ENCODE measurements at places on chromosomes 2 and 18. TPM values are rescaled to one million over a fixed set of nuclear protein-coding genes. Genes with fewer than 3 reads are reported as not detected.

GRCh38 chr2:176395273-176395854, 126.1 kb downstream of the MTX2 start:
- no peak for DNase-seq

ZAP70 gene
- total RNA-seq = 12.6 TPM

CREG2 gene
- 0.26 TPM for total RNA-seq

DNA sequence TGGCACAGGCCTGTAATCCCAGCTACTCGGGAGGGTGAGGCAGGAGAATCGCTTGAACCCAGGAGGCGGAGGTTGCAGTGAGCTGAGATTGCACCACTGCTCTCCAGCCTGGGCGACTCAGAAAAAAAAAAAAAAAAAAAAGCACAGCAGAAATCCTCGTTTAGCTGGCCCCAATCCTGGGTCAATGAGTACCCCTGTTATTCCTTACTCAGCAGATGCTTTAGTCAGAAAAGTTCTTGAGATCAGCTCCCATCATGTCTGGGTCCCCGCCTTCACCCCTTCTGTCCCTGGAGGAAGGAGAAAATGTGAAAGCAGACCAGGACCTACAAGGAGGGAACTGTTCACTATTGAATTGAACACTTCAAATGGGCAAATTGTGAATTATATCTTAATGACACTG, 16.4 kb upstream of the KCNG3 start:
- no peak for DNase-seq

PLEKHH2 gene
- 20.5 TPM for total RNA-seq

- no peak for DNase-seq
Observed at GRCh38 chr18:51069885-51070284, 39.9 kb downstream of the SMAD4 start.

- DNase-seq = no peak
Observed at GRCh38 chr18:33960417-33960816, 264.3 kb downstream of the NOL4 start.

KIF1A gene
- 1.6 TPM for total RNA-seq

- DNase-seq = no peak
Observed at GRCh38 chr2:182584462-182584861, 131.6 kb upstream of the DNAJC10 start.

FAP gene
- total RNA-seq = 1.8 TPM

DTNA gene
- total RNA-seq = 53.4 TPM

IL36B gene
- not detected for total RNA-seq

- no peak for DNase-seq
Observed at GRCh38 chr2:186645999-186646398, 47.9 kb upstream of the FAM171B start.

DCC gene
- not detected for total RNA-seq

OR6B2 gene
- total RNA-seq = not detected

KIAA2012 gene
- total RNA-seq = not detected

- no peak for DNase-seq
Observed at GRCh38 chr2:128108166-128108565, 17.2 kb downstream of the UGGT1 start.

SFT2D3 gene
- 7.2 TPM for total RNA-seq

DNA sequence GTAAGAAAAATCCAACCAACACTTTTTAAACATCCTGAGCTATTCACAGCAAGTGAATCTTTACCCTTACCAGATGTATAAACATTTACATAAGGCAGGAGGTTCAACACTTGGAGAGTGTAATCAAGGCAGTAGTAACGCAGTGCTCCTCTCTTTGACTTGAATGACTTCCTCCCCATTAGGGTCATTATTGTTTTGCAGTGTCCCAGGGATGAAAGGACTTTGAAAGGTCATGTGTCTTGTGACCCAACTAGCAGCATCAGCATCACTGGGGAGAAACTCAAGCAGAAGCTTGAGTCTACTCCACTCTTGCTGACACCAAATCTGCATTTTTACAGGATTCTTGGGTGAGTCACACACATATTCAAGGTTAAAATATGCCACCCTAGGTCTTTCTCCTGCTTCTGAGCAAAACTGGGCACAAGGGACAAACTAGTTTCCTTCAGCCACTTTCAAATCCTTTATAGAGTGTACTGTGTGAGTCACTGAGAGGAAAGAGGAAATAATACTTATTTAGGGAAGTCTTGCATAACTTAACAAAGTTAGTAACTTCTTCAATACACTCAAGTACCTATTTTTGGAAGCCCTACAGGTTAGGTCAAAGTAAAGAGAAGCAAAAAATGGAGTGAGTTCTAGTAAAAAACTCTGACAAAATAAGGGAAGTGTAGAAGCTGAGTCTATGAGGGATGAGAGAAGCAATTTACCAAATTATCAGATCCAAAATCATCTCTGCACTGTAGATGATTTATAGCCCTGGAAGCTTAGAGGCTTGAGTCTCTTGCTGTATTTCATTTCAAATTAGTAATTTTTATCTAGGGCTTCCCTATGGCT, 51.0 kb upstream of the EML4 start:
- no peak for DNase-seq

DNA sequence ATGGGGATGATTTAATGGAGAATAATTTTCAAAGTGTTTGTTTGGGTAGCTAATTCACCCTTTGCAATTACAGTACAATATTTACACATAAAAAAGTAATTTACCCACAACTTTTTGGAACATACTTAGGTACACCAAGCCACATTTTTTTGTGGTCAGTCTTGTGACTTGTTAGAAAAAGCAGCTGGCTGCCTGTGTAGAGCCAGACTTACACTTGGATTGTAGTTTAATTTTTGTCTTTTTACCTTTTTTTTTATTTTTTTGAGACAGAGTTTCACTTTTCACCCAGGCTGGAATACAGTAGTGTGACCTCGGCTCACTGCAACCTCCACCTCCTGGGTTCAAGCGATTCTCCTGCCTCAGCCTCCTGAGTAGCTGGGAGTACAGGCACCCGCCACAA, 45.4 kb downstream of the RALBP1 start:
- DNase-seq = no peak

GRCh38 chr2:201127570-201127969, 11.6 kb downstream of the CFLAR start:
- DNase-seq = no peak

LDLRAD4 gene
- 51.0 TPM for total RNA-seq

GRCh38 chr18:9756933-9757470, 48.9 kb downstream of the RAB31 start:
- no peak for DNase-seq

QPCT gene
- total RNA-seq = 7.9 TPM

DNA sequence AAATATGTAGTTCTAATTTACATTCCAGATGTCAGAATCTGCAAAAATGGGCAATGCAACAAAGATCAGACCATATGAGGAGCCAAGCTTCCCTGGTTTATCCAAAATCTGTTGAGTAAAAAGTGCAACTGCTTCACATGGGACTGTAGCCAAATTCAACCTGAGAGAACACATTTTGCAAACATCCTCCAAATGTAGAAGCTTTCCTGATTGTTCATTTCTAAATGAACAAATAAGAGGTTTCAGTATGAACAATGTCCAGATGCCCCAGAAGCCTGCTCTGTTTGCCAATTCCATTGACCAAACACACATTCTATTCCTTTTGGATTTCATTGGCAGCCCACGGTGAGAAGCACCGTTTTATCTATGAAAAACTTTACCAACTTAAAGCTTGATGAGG, 117.9 kb upstream of the OSR1 start:
- no peak for DNase-seq

- no peak for DNase-seq
Observed at GRCh38 chr2:73850009-73850408, 21.2 kb downstream of the STAMBP start.

- DNase-seq = no peak
Observed at GRCh38 chr18:61388010-61388409, 54.8 kb downstream of the CDH20 start.

ZNF2 gene
- 4.9 TPM for total RNA-seq

- DNase-seq = peak; percentile 38
Observed at GRCh38 chr18:62485684-62486083, 37.1 kb upstream of the ZCCHC2 start.

DNA sequence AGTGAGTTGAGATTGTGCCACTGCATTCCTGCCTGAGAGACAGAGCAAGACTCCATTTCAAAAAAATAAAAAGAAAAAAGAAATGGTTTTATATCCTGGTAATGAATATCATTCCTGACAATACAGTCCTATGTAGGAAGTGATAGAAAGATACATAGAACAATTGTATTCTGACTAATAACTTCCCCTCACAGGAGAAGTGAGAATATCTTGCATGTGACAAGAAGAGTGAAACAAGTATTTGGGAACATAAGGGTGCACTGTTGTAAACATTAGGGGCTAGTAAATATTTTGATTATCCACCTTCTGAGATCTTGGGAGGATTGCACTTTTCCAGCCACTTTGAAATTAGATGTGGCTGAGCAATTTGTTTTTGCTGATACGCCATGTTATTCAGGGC, 40.7 kb downstream of the KLHL14 start:
- no peak for DNase-seq

LBX2 gene
- total RNA-seq = 3.3 TPM

BBS5 gene
- total RNA-seq = 13.6 TPM

DNA sequence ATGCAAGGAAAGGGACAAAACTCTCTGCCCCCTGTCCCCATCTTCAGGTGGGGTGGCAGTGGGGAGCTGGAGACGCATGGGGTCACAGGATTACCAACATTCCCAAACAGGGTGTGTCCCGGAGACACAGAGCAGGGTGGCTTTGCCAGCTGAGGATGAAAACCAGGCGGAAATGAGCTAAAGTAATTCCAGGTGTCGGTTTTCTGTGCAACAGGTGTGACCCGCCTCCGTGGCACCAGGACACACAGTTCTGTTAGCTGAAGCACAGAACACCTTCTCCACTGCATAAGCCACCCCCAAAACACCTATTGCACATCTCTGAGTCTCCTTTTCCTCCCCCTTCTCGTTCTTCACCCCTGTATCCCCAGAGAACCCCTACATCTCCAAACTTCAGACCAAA, 122.7 kb upstream of the GLI2 start:
- no peak for DNase-seq

AMER3 gene
- 0.03 TPM for total RNA-seq

DNA sequence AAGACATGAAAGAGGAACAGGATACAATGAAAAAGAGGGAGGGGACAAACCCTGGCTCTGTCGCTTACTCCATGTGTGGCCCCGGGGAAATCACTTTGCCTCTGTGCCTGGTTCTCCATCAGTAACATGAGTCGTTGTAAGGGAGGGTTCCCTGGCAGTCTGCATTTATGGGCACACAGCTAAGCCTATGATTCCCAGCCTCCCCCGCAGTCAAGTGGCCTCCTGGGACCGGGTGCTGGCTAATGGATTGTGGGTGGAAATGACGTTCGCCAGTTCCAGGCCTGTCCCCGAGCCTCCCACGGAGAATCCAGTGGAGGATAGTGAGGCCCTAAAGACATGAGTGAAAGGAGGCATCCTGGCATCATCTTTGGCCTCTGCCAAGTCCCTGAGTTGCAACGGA, 42.7 kb downstream of the SFXN5 start:
- DNase-seq = peak; percentile 4

GRCh38 chr2:10119027-10119325, 3.6 kb upstream of the RRM2 start:
- no peak for DNase-seq

DNA sequence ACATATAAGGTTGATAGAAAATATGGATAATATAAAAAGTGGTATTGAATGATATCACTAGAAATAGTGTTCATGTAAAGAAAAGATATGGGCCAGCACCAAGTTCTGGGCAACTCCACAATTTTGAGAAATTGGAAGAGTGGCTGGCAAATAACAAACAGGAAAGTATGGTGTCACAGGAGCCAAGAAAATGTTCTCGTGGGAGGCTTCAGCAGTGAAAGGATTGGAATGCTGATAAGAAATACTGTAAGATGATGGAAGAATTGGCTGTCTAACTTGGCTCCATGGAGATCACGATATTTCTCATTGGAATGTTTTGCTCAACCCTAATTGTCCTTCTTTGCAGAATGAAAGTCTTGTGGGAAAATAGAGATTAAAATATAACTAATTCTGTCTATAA, 856.8 kb downstream of the DPP10 start:
- no peak for DNase-seq

ATG16L1 gene
- total RNA-seq = 35.0 TPM

GRCh38 chr2:172280571-172281361, 146.6 kb upstream of the ITGA6 start:
- DNase-seq = no peak

DNA sequence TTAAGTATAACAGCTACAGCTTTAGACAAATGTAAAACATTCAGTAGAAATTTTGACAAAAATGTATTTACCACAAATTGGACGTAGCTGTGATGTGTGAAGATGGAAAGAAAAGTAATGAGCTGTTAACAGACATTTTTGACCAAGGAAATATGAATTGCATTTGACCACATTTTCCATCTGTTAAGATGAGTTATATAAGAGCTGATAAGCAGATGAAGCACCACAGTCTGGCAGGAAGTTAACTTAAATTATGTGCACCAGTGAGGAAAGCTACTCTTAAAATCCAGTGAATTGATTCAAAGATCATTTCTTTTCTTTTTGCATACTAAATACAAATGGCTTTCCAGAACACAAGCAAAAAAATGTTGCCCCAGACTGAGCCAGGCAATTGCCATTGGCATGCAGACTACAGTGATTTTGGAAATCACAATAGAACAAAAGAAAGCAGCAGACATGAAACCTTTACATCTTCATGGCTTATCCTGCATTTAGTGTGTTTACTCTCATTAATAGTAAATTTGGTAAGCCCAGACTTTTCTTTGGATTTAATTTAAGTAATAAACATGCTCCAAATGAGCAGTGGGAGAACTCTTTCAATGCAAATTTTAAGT, 493.7 kb downstream of the TMX3 start:
- DNase-seq = no peak

GRCh38 chr2:215881582-215881981, 131.8 kb downstream of the MREG start:
- DNase-seq = no peak
